Hematopoietic multipotent progenitor cell (in vitro differentiated cells): ENCODE measurements at places on chromosomes 2 and 18.

- no peak for DNase-seq
These were observed 37.1 kb downstream of the ZNF532 start for GRCh38 chr18:58901783-58902182.

- DNase-seq, result no peak
These were observed 32.2 kb upstream of the CREB1 start for GRCh38 chr2:207497596-207497995.

GRCh38 chr2:25050128-25050527, 8.3 kb downstream of the EFR3B start:
- DNase-seq, result no peak

GRCh38 chr2:225512469-225512868, 113.0 kb downstream of the NYAP2 start:
- no peak for DNase-seq

DNA sequence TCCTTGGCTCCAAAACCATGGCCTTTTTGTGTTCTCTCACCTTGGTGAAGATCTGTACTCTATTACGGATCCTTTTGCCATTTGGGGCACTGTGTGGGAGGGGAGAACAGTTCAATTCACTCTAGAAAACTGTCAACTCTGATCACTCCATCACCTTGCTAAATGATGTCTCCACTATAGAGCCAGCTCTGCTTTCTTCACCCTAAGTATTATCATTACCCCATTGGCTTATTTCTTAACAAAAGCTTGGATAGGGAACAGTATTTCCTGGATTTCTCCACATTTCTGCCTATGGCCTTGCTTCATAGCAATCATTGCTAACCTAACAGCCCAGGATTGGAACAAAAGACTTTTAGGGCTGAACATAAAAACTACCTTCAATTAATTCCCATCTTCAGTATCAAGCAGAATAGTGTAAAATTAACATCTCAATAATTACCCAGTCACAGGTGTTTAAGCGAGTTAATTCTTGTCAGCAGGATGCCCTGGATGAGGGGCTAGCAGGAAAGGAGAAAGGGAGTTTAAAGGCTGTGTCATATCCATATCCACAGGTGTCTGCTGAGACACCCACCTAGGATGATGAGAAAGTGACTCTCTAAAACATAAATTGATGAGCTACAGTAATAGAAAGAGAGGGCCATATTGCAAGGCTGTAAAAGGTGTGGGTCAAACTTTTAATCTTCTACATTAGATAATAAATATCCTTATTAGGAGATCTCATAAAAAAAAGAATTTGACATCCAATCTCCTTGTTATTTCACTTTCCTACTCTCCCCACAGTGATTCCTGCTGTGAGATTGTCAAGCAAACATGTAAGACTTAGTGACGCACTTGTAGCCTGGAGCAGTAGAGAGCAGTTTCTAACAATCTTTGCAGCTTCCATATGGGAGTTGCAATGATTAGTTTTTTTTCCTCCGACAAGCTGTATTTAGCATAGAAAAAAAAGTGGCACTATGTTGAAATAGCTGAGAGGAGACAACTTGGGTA, 589.5 kb upstream of the NXPH2 start:
- DNase-seq, result no peak
